ENCODE measurements at places on chromosomes 5 and 9.

DNA sequence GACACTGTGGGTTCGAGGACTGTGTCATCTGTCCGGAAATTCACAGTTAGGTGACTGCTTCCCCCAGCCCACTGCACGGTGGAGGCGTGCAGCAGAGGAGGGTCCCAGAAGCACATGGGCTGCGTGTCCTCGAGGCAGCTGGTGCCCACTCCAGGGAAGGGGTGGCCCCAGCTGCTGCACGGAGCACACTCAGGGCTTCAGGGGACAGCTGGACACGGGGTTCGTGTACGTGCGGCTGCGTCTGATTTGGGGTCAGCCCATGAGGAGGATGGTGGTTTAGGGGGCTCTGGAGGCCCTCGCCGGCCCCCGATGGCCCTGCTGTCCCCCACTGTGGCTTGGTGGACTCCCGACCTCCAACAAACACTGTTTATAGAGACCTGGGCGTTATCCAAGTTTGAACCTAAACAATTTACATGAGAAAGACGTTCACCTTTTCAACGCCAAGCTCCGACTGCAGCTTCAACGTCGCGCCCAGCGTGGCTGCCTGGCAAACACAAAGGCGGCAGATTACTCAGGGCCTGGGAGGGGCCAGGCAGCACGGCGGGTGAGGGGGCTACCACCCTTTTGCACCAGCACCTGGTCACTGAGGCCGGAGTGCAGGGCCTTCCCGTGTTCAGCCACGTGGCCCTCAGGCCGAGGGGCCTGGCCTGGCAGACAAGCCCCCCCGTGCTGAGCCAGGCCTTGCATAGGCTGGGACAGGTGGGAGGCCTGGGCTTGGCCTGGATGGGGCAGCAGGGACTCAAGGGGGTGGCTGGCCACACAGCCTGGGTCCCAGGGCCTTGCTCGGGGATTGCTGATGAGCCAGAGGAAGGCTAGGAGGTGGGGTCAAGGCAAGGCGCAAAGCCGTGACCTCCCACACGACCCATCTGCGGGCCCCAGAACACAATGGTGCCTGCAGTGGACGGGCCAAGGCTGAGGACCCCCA lies 55.2 kb downstream of the EXD3 start:
- DNase-seq, result no peak

GRCh38 chr5:172624083-172624995 lies 16.7 kb upstream of the NEURL1B start:
- no peak for DNase-seq

DNA sequence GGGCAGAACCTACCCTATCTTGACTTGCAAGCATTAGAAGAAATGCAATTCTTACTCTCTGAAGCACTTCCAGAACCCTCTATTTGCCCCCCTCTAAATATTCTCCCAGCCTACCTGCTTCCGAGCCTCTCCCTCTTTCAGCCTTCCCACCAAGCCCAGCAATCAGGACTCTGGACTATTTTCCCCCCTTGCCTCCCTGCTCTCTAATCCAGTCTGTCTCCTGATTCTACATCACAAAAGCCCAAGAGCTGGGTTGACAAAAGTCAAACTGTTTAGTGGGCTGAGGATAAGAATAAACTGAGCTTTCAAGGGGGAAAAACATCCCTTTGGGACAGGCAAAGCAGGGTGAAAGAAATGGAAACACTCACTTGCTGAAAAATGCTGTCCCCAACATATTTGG lies 123.2 kb upstream of the KIF2A start:
- no peak for DNase-seq

- no peak for DNase-seq
These were observed 3.4 kb upstream of the FGFR4 start for GRCh38 chr5:177083357-177083756.

GRCh38 chr9:133127340-133127981 lies 6.4 kb upstream of the RALGDS start:
- peak; percentile 17 for DNase-seq

Measured in urothelium cell line (cell line).